Thyroid gland (tissue), 4 donors: ENCODE measurements at places on chromosomes 3 and 15. TPM values are rescaled to one million over a fixed set of nuclear protein-coding genes. Genes with fewer than 3 reads are reported as not detected.

SLC30A4 gene
- total RNA-seq = 15.9 TPM

TMEM45A gene
- 11.7 TPM for total RNA-seq

POC1A gene
- total RNA-seq = 2.1 TPM

CCDC39 gene
- total RNA-seq = not detected

CILP gene
- 2.1 TPM for total RNA-seq

SLC24A5 gene
- total RNA-seq = not detected
